ENCODE measurements at places on chromosomes 1 and 21. TPM values are rescaled to one million over a fixed set of nuclear protein-coding genes. Genes with fewer than 3 reads are reported as not detected.

Gene CR1L
- polyA plus RNA-seq = 1.4 TPM

Gene AVPR1B
- not detected for polyA plus RNA-seq

Gene TTC34
- 0.15 TPM for polyA plus RNA-seq

Gene KIF21B
- polyA plus RNA-seq = 0.19 TPM

Gene MPZ
- polyA plus RNA-seq = 3.0 TPM

Gene ROR1
- polyA plus RNA-seq = 0.77 TPM

Gene LENEP
- polyA plus RNA-seq = not detected

Gene ANGEL2
- polyA plus RNA-seq = 11.0 TPM

GRCh38 chr1:208272311-208272710 lies 28.1 kb upstream of the PLXNA2 start:
- DNase-seq = no peak

GRCh38 chr1:181133441-181133951 lies 45.0 kb downstream of the IER5 start:
- no peak for DNase-seq

GRCh38 chr1:29820401-29820800 lies 584.1 kb downstream of the PTPRU start:
- no peak for DNase-seq

DNA sequence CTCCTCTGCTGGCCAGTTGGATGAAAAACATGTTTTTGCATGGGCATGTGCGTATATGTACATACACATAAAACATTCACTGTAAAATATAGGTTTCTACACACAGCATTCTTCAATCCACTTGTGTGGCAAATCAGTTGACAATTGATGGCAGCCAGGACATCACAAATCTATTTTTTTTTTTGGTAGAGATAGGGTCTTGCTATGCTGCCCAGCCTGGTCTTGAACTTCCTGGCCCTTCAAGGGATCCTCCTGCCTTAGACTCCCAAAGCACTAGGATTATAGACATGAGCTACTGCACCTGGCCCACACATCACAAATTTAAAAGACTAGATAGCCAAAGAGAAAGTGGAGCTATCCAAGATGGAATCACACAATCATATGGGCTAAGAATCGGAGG lies 39.6 kb downstream of the ARHGEF11 start:
- DNase-seq = no peak

DNA sequence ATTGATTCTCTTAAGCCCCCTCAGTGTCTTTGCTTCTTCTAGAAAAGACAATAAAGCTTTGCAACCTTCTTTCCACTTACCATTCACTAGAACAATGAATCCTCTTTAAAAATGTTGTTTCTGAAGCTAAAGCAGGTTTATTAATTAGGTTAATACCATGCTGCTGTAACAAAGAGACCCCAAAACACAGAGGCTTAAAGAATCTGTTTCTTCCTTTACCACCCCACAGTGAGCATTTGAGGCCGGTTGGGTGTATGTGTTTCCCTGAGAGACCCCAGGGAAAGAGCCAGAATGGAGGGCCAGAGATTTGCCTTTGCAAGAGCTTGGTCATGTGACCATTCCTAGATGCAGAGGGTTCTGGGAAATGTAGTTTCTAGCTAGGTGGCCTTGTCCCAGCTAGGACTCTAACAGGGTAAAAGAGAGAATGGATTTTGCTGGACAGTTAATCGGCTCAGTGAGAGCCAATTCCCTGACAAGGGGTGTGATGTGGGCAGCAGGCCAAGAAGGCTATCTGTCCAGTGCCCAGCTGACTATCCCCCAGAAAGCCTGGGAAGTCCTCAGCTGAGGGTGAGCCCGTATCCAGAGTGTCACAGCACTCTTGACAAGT lies 191.8 kb upstream of the TMEM51 start:
- no peak for DNase-seq

DNA sequence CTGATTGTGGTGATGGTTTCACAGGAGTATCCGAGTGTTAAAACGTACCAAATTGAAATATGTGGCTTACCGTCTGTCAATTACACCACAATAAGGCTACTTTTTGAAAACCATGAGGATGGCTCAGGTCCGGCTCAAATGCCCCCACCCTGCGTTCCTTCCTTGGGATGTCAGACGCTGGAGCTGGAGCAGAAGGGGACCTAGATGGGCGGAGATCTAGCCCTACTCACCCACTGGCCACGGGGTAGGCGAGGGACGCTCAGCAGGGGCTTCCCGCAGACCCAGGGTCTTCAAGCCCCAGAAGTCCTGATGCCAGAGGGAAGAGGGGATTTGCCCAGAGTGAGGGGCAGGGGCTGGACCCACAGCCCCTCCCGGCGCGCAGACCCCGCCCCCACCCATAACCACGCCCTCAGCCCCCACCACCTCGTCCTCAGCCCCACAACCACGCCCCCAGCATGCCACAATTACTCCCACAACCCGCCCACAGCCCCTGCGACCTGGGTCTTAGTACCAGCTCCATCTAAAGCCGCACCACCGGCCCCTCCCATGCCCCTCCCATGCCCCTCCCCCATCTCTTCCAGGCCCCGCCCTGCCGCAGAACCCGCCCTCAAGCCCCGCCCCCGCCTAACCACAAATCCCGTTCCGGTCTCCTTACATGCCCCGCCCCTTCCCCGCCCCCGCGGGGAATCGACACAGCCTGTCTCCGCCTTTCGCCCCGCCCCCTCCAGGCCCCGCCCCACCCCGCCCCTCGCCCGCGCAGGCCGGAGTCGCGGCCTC lies at the start of gene LRRC3:
Gene LRRC3 (plus strand): TSS at position 764 of the 777 bp plus-strand sequence. CDS start 1,135 bp downstream, outside the sequence.
- peak; percentile 95 for DNase-seq

DNA sequence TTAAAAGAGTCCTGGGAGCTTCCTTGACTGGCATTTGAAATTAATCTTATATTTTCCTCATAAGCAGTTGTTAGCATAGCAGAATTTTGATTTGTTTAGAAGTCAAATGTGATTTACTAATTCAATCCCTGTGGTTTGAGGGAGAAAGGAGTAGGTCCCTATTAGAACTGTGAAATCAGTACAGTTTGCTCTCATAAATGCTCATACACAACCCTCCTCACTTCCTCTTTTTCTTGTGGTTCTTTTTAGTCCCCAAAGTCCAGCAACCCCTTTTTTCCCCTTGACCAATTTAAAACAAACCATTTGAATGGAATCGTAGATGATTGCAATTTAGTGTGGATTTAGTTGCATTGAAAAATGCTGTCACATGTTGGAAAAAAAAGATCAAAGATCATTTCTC lies 9.2 kb upstream of the IFI44 start:
- no peak for DNase-seq

DNA sequence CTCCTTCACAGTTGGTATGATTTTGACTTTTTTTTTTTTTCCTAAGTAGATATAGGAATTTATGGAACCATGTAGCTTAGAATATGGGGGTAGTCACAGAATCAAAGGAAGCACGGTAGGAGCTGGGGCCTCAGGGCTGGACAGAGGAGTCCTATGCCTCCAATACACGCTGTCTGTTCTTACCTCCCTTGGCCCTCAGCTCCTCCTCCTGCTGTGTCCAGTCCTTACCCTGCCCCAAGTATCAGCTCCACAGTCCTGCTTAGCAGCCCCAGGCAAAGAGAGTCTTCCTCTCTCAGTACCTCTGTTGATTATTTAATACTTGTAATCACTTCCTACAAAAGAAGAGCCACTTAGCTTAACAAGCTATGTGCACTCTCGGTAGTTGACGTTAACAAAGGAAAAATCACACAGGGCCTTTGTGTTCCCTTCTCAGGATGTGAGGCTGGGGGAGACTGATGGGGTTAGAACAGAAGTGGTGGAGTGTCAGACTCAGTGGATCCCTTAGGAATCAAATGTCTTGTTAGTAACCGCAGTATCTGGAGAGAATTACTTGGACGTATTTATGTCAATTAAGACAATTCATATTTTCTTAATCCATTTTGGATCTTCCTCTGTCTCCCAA lies 292.3 kb downstream of the HHAT start:
- DNase-seq = no peak

- no peak for DNase-seq
These were observed 100.7 kb upstream of the PDE4B start for GRCh38 chr1:65691972-65692371.

DNA sequence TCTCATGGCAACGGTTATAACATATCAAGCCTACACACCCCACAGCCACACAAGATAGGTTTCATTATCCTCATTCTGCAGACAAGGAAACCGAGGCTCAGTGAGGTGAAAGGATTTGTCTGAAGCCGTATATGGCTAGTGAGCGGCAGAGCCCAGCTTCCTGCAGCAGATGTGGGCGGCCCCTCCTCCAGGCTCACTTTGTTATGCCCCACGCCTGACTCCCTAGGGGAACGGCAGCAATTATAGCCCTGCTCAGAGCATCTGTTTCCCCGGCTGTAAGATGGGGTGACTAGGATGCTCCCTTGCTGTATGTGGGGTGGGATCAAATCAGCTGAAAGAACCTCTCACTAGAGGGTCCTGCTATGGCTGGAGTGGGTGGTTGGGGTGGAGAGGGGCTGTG lies 22.1 kb downstream of the GRHL3 start:
- DNase-seq = no peak

DNA sequence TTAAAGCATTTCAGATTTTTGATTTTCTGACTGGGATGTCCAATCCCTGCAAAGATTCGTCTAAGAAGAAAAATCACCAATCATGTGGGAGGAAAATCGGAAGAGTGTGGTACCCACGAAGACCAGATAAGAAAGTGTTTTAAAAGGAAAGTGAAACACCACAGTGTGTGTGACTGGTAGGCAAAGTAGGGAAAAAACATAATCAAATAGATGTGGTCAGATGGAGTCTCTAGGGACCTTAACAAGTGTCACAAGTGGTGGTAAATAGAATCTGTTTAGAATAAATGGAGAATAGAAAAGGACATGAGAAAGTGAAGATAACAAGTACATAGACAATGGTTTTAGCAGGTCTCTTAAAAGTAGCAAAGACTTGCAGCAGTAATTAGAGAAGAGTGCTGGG lies 154.6 kb downstream of the SLC30A10 start:
- no peak for DNase-seq

DNA sequence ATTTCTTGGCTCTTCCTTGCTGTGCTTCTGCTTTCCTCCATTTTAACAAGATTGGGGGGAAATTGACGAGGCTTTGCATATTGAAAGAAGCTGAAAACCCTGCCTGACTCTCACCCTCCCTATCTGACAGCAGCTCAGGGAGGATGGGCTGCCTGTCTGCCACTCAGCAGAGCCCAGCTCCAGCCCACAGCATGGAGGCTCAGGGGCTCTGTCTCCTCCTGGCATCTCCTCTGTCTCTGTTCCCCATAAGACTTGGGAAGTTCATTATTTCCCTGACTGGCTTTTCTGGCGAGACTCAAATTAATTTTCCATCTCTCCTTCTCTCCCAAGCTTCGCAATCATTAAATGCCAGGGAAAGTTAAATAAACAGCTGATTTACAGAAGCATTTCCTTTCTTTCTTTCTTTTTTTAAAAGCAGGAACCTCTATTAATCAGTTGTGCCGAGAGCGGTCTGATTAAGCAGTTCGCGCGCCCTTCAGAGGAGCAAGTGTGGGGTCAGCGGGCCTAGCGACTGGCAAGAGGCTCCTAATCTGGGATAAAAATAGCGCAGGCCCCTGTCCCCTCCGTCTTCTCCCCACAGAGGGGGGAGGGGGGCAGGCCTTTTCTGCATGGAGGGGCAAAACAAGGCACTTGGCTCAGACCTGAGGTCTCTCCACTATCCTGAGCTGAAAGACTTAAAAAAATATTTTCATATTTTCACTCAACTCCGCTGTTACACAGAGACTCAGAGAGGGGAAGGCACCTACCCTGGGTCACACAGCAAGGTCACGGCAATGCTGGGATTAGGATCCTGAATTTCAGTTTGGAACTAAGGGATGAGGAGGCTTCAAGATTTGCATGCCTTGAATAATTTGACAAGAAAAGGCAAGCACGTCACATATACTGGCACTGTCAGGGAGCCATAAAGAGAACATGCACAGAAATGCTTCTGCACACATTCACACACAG lies 170.4 kb downstream of the ACTL8 start:
- no peak for DNase-seq

DNA sequence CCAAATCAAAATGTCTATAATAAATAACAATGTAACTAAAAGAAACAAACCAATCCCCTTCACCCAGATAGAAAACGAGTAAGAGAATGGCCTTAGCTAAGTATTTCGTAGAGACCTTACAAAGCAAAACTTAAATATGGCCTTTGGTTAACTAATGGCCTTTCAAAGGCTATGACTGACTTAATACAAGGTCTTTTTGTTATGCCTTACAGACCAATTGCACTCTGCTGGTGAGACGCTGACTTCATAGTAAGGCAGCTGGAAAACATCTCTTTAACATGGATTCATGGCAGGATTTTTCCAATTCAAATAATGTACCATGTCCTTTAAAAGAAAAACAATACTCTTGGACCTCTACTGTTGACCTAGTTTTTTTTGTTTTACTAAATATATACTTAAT lies 15.8 kb upstream of the TBCE start:
- no peak for DNase-seq

- no peak for DNase-seq
These were observed 31.7 kb upstream of the CAMTA1 start for GRCh38 chr1:6753320-6754140.

GRCh38 chr1:117237726-117238381 lies 27.1 kb upstream of the VTCN1 start:
- DNase-seq = peak; percentile 58

GRCh38 chr1:161801955-161802354 lies 35.8 kb downstream of the ATF6 start:
- DNase-seq = no peak

DNA sequence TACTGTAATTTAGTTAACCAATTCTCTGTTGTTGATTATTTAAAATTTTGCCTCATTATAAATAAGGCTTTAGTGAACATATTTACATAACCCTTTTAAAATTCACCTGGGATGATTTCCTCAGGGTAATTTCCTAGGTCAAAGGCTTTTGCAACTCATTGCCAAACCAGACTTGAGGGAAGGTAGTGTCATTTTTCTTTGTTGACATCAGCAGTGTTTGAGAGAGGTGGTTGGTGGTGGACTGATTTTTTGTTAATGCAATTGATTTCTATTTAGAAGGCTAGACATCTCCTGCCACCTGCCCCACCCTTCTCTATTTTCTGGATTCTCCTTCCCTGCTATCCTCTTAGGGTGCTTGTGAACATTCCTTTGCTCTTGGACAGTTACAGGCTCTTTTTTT lies 116.8 kb downstream of the HHAT start:
- no peak for DNase-seq

GRCh38 chr1:200168926-200169325 lies 141.4 kb downstream of the NR5A2 start:
- DNase-seq = no peak

GRCh38 chr21:37253991-37254390 lies 13.1 kb downstream of the VPS26C start:
- no peak for DNase-seq

GRCh38 chr1:155968670-155969069 lies 9.7 kb downstream of the ARHGEF2 start:
- peak; percentile 66 for DNase-seq

DNA sequence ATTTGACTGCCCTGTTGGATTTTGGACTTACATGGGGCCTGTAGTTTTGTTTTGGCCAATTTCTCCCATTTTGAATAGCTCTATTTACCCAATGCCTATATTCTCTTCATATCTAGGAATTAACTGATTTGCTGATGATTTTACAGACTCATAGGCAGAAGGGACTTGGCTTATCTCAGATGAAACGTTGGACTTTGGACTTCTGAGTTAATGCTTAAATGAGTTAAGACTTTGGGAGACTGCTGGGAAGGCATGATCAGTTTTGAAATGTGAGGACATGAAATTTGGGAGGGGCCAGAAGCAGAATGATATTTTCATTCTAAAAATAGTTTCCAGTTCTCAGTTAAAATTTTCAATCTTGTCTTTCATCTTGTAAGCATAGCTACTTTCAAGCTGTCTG lies 222.3 kb downstream of the COP1 start:
- DNase-seq = no peak
